ENCODE measurements at places on chromosomes 13 and 19.

DNA sequence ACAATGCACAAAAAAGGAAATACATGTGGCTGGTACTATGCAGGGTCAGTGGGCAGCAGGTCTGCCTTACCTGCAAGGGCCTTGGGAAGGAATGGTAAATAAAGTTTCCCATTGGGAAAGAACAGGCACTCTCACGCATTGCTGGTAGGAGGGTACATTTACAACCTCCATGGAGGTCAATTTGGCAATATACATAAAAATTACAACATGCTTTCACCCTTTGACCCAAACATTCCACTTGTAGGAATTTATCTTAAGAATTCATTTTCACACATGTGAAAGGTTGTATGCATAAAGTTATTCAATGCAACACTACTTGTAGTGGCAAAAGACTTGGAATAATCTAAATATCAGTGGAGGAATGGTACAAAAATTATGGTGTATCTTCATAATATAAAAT, 216.4 kb downstream of the DLEU7 start:
- no peak for DNase-seq

DNA sequence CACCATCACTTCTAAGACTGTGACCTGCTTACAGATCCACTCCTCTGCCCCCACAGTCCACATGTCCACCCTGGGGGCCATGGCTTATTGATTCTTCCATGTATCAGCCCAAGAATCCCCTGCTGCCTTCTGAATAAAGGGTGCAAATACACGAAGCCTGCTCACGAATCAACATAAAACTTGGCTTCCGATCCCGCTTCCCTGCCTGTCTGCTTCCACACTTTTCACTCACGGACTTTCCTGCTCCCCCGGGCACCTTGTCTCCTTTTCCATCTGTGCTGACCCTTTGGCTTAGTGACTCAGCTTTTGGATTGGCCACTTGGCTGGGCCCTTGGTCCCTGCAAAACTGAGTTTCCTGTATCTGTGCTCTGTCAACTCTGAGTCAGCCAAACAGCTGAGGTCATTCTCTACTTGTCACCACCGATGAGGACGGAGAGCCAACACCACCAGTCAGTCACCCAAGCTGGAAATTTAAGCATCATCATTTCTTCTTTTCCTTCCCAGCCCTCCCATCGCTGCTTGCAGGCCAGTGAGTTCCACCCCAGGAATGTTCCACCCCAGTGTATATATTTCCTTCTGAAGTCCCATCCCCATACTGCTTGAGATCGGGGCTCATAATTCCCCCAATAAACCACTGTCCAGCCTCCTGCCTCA, 11.4 kb upstream of the USP12 start:
- no peak for DNase-seq

DNA sequence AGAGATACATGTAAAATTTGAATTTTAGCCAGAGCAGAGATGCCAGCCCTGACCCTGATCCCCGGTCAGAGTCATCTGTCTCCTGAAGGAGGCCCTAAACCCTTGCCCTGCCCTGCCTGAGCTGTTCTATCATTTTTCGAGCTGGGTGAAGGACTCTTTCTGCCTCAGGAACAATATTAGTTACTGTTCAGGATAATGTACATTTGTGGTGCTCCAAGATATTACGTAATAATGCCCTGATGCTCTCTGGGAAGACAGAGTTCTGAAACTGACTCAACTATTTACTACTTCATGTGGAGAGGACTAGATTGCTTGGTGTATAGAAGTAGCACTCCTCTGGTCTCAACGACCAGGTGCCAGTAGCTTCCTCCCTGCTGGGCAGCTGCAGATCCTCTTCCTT, 37.9 kb upstream of the UBL3 start:
- no peak for DNase-seq

GRCh38 chr19:51607077-51607476, 23.1 kb downstream of the SIGLEC5 start:
- no peak for DNase-seq

DNA sequence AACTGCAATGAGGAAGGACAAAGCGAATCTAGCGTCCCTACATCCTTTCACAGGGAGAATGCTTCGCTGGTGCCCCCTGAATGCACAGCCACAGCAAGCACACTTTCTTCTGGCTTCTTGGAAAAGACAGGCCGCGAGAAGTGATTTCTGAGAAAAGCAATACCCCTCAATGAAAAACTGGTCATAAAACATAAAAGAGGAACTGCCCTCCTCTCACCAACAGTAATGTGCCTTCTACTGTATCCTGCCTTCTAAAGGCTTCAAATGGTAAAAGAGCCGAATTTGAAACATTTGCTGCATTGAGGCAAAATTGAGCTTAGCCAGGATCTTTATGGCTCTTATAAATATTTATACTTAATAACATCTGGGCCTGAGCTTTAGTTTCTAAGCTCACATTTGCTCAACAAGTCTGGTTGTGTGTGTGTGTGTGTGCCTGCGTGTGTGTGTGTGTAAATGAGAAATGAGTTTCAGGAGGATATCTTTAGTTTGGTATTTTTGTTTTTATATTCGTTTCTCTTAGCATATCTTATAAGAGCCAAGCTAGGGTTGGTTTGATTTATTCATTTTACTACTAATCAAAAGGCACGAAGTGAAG, 246.1 kb upstream of the MAB21L1 start:
- no peak for DNase-seq
